ENCODE measurements at places on chromosomes 12 and 14. TPM values are rescaled to one million over a fixed set of nuclear protein-coding genes. Genes with fewer than 3 reads are reported as not detected.

Gene TAS2R46
- 3.3 TPM for total RNA-seq

Gene BIN2
- 9.4 TPM for total RNA-seq

Gene VASH1
- 16.1 TPM for total RNA-seq

Gene KRT85
- total RNA-seq = not detected

Gene KRT82
- not detected for total RNA-seq
